ENCODE measurements at places on chromosomes 7 and 10.

GRCh38 chr10:111087968-111088505 lies 11.2 kb downstream of the ADRA2A start:
- DNase-seq, result no peak

DNA sequence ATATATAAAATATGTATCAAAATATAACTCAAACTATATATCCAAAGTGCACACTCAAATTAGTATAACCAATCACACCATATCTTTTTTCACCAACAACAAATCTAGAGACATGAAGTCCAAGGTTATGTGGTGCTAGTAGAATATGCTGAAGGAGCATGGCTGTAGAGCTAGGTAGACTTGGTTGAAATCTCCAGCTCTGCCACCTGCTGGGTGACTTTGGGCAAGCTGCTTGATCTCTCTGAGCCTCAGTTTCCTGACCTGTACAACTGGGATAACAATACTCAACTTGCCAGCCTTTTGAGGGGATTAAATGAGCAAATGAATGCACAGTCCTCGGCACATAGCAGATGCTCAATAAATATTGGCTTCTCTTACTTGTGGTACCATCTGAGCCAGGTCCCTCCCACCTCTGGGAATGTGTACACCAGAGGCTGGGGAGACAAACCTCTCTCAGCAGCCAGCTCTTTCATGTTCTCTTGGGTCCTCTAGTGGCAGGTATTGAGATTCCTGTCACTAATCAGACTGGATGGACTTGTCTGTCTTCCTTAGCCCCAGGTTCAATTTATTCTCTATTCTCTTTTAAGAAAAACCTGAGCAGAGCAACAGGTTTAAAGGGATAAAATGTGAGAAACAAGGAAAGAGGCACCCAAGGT lies 94.3 kb upstream of the PDE1C start:
- DNase-seq, result no peak

- no peak for DNase-seq
Measured at GRCh38 chr10:3942937-3943489, 158.0 kb upstream of the KLF6 start.

- DNase-seq, result no peak
Measured at GRCh38 chr10:96890172-96890513, 58.0 kb downstream of the LCOR start.

GRCh38 chr7:42237811-42238541 lies 967 bp upstream of the GLI3 start:
- peak; percentile 30 for DNase-seq

DNA sequence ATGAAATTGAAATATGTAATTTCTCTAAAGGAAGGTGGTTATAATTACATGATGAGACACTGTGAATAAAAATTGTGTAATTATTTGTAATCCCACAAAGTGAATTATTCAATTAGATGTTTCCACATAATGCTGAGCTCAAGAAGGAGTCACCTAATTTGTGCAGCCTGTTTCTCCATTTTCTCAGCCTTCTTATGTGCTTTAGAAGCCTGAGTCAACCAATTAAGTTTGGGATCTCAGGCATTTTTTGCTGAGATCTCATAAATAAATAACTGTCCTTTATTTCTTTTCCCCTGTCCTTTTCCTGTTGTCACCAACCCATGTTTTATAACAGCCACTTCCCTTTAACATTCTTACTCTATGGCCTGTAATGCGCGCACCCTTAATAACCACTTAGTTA lies 506.5 kb upstream of the SEMA3D start:
- no peak for DNase-seq

DNA sequence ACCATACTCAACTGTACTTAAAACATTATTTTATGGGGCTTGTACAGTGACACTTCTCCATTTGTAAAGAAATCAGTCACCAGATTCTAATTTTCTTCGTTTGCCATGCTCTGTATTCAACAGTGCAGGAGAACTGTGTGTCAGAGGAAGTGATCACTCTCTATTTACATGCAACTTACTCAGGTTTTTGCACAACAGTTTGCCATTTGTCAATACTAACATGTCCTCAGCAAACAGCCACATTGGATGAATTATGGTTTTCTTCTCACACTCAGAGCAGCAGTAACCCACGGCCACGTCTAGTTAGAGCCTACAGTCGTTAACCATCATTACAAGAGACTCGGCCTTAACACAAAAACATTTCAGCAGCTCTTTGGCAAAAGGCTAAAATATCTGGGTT lies 69.2 kb upstream of the SP4 start:
- no peak for DNase-seq

- no peak for DNase-seq
Measured at GRCh38 chr10:79088176-79088575, 19.4 kb downstream of the ZMIZ1 start.

- DNase-seq, result no peak
Measured at GRCh38 chr7:16078076-16078952, 343.0 kb downstream of the CRPPA start.

DNA sequence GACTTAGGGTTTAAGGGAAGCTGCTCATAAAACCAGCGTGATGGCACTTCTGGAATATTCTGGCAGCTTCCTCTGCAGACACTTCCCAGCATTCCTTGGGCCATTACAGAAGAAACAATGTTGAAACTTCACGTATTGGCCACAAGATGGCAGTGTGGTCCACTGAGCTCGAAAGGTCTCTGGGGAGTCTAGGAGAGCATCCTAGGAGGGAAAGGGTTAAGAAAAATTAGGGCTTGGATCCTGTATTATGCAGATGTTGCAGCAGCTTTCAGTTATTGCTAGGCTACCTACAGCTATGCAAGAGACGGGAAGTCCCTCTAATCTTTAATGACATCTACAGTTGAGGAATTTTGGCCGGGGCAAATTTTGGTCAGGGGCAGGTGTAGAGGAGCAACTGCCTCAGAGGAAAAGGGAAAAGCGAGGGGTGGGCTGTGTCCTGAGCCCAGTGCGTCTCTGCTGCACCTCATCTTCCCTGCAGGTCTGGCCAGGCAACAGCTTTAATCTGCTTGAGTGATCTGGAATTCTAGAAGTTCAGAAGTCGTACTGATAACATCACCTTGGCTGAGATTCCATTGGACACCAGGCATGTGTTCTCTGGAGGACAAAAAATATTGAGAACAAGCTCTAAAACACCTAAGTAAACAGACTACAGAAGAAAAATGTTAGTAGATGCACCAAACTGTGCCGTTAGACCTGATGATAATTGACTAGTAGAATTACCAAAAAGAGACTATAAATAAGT lies 220.8 kb upstream of the PRSS58 start:
- no peak for DNase-seq

GRCh38 chr10:131677671-131678070 lies 223.1 kb upstream of the PPP2R2D start:
- DNase-seq, result no peak

DNA sequence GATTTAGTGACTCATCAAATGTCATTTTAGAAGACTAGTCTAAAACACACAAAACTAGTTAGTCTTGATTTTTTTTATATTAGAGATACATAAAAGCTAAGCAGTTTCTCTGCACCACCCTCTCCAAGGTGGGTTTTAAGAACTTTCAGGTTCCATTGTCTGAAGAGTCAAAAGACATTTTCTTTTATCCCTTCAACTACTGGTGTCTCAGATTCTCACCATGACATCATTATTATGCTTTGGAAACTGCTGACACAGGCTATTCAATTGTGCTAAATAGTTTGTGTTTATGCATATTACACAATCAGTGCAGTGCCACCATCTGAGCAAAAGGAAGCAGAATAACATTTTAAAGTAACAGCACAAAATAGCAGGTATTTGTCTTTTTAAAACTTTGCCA lies 52.2 kb downstream of the IGF2BP3 start:
- DNase-seq, result no peak

Measured in activated T-cell treated with anti-CD3 and anti-CD28 coated beads, Interleukin-2, amount 50 U/mL, for 24 hours (primary cell).